ENCODE measurements at places on chromosomes 2 and 18. TPM values are rescaled to one million over a fixed set of nuclear protein-coding genes. Genes with fewer than 3 reads are reported as not detected.

- no peak for DNase-seq
Observed at GRCh38 chr2:142940606-142941223, 63.3 kb downstream of the KYNU start.

DNA sequence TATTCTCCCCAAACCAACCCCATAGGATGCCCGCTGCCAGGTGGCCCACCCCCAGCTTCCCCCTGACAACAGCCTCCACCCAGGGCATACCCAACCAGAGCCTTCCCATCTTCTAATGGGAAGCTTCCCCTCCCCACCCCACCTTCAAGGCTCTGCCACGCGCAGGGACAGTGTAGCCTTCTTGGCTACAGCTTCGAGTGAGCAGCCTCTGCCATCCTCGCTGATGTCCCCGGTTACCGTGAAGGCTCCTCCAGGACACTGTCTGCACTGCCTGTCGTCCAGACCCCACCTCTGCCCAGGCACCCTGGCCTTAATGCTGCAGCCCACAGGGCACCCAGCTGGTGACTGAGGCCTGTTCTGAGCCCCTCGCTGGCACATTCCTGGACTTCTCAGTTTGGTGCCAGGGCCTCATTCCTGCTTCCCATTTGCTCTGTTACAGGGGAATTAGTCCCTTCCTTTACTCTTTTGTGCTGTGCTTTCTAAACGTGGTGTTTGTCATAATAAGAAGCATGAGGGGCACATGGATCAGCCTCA is 13.0 kb upstream of the ADNP2 start:
- no peak for DNase-seq

DNA sequence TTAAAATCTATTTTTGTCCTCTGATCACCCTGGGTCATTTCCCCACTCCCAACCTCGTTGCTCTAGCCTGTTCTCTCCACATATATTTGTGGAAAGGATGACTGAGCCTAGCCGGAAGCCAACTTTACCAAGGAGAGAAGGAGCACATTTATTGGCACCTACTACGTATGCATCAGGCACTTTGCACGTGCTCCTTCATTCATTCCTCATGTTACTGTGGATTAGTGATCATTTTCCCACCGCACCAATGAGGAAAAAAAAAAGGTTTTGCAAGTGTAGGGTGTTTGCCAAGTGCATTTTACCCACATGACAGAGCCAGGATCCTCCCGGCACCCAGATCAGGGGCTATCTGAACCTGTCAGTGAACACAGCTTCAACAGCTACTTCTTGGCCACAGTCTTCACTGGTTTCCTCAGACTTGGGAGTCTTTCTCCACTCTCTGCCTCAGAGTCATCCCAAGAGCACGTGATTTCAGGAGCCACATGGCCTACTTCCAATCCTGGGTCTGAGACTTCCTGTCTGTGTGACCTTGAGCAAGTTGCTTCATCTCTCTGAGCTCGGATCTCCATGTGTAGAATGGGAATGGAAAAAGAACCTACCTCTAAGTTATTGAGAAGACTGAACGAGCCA is 1.9 kb upstream of the C1QL2 start:
- no peak for DNase-seq

DNA sequence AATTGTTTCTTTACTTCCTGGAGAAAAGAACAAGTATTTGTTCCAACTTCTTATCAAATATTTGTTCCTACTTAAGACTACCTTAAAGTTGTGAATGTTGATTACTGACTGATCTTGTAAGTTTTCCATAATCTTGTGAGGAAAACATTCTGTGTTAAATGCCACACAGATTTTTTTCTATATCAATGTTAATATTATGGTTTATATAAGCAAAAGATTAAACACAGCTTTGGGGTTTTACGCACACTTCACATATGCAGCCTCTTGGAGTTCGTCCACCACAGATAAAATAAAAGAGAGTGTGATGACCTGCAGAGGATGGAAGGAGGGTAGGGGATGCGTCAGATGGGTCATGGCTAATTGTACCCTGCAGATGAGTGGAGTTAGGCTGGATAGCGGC is 780.0 kb upstream of the SALL3 start:
- no peak for DNase-seq

DNA sequence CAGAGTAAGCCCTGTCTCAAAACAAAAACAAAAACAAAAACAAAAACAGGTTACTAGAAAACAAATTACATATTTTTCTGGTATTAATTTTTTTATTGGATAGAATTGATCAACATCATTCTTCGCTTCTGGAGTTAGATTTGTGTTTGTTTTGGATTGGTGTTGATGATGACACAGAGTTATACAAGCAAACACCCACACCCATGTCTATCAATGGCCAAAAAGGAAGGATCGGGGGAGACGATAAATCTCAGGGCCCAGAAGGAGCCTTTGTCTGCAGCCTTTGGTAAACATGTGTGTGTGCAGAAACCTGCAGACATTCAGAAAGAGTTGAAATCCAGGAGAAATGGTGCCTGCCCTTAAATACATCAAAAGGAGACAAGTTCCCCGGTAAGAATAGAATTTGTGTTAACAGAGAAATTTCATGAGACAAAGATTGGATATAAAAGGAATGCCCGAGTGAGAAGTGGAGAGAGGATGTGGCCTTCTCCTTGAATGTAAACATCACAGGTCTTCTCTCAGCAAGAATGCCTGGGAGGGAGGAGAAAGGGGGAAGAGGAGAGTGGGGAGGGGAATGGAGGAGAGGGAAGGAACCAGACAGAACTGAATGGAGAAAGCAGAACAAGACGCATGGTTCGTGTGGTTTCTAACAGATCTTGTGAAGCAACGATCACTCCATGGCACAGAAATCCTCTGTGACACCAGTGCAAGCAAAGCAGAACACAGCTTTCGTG is 40.4 kb upstream of the TMEM178A start:
- DNase-seq: no peak

- no peak for DNase-seq
Observed at GRCh38 chr2:241002275-241003046, 4.0 kb downstream of the SNED1 start.

GRCh38 chr2:182898718-182899117 is 32.3 kb upstream of the FRZB start:
- DNase-seq: no peak

GRCh38 chr2:95165030-95165370 is 609 bp upstream of the ZNF2 start:
- no peak for DNase-seq

- DNase-seq: no peak
Observed at GRCh38 chr18:68735483-68736343, 20.8 kb upstream of the TMX3 start.

GRCh38 chr2:8119782-8120505 is 561.9 kb upstream of the ID2 start:
- no peak for DNase-seq

- DNase-seq: no peak
Observed at GRCh38 chr18:68152770-68153169, 562.1 kb downstream of the TMX3 start.

DNA sequence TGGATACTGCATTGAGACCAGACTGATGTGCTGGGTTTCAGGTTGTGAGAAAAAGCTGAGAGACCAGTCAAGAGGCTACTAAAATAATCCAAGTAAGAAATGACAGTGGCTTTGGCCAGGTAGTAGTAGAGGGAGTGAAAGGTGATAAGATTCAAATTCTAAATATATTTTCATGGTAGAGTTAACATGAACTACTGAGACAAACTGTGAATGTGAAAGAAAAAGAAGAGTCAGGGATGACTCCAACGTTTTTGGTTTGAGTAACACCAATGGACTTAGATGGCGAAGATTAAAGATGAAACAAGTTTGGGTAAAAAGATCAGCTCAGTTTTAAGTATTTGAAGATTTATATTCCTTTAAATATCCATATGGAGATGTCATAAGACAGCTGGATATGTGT is 209.4 kb downstream of the ZEB2 start:
- no peak for DNase-seq

METAP1D gene
- total RNA-seq: 6.9 TPM

IL36G gene
- not detected for total RNA-seq

PARD6G gene
- total RNA-seq: 1.7 TPM

DNAJC5G gene
- total RNA-seq: 2.3 TPM
